ENCODE measurements at places on chromosomes 16 and 17.

DNA sequence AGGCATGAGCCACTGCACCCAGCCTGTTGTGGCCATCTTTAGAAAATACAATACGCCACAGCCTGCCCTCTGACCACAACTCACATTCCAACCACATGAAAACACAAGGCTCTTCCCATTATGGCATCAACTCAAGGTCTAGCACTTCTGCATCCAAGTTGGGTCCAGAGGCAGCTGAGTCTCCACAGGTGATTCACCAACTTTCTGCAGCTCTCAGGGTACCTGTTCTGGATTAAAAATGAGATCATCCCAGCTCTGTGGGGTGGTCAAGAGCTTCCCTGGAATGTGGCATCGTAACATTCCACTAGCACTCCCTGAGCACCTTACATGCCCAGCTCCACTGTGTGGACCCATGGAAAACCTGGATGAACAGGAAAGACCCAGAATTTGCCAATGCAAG, 9.9 kb upstream of the GUCY2D start:
- DNase-seq = no peak

GRCh38 chr16:72241930-72242329, 70.0 kb upstream of the PMFBP1 start:
- no peak for DNase-seq

DNA sequence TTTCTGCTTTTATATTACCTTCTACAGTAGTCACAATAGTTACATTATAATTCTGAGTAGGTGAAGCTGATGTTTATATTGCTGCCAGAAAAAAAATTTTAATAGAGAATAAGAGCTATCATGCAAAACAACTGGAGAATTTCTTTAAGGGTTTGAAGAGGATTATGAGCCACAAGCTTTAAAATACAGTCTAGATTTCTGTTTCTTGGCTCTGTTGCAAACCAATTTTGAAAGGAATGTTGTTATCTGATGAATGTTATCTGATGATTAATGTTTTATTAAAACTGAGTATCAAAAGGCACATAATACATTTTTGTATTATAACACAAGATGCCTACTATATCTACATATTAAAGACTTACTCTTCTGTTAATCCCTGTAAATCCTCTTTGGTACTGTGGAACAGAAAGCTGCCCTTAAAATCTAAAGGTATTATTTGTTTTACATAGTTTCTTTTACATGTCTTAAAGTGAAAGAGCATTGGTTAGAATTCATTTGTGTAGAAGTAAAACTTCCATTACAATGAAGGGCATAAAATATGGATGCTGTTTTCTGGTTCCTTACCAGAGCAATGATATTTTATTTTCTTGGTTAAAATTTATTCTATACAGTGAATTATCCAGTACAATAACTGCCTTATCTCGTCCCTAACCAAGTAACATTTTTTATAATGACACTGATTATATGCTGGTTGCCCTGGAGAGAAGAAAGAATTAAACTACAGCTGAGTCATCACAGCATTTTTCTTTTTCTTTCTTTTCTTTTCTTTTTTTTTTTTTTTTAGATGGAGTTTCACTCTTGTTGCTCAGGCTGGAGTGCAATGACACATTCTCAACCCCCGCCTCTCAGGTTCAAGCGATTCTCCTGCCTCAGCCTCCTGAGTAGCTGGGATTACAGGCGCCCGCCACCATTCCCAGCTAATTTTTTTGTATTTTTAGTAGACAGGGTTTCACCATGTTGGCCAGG, 205.7 kb downstream of the TANC2 start:
- no peak for DNase-seq

DNA sequence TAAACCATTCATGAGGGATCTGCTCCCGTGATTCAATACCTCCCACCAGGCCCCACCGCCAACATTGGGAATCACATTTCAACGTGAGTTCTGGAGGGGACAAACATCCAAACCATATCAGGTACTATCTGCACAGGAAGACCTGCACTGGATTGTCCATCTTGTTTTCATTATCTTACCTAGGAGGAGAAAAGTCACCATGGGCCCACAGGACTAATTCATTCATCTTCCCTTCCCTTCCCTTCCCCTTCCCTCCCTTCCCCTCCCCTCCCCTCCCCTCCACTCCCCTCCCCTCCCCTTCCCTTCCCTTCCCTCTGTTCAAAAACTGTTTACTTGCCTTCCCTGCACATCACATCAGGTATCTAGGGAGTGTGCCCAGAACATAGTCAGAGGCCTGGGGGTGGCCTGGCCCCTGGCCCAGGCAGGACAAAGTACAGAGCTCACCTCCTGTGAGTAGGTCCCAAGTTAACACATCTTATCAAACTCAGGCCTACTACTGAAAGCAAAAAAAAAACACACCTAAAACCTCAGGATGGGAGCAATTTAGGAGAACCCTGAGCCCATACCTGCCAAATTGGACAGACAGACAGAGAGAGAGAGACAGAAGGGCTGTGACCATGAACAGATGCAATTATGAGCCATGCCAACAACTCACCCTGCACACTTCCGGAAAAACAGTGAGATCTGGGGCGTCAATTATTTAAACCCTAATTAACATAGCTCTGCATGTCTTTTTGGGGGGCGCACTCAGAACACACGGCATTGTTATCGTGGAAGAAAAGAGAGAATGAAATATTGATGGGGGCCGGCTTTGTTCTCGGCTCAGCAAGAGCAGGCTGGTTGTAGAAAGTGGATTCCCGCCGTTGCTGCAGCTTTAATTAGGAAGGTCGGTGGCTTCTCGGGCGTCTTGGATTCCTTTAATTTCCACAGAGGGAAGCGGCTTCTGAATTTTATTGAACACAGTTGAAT, 151.2 kb downstream of the IRX5 start:
- no peak for DNase-seq
